ENCODE measurements at places on chromosomes 16 and 17. TPM values are rescaled to one million over a fixed set of nuclear protein-coding genes. Genes with fewer than 3 reads are reported as not detected.

DNA sequence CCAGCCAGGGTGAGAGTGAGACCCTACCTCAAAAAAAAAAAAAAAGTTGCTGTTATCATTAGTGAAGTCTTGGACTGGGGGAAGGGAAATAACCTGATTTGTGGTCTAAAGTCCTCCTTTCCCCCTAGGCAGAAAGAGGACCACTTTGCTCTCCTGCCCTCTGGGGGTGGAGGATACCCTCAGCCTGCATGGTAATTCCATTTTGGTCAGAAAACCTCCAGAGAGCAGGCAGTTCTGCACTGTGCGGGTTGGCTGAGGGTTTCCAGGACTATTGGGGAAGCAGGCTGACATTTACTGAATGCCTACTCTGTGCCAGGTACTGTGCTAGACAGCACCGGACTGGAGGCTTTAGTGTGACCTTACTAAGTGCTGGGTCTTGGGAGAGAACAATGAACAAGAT lies 2.6 kb downstream of the ADAP2 start:
- no peak for DNase-seq

DNA sequence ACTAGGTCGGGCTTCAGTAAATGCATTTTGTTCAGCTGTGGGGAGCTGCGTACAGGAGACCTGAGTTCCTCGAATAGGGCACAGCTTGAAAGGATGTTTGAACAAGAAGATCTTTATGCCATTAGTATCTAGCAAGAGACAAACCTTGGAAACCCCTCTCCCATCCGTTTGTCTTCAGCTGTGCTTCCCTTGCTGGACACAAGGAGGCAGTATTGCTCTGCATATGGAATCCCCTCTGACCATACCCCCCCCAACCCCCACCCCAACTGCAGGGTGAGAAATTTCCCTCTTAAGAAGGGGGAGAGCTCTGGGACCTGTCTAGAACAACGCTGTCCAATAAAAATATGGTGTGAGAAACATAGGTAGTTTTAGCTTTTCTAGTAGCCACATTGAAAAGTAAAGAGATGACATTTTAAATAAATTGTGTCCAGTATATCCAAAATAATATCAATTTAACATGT lies 1.6 kb downstream of the MRM1 start:
- peak; percentile 63 for DNase-seq

- DNase-seq, result no peak
Measured at GRCh38 chr17:42725143-42725542, 19.7 kb downstream of the EZH1 start.

- DNase-seq, result peak; percentile 37
Measured at GRCh38 chr16:67326472-67327309, at the start of the genes KCTD19 and LRRC36. TSS of gene KCTD19 (minus strand) at chr16:67326741. CDS start at chr16:67326707, 34 bp downstream. TSS of gene LRRC36 (plus strand) at chr16:67326815. CDS start at chr16:67326863, 48 bp downstream.

DNA sequence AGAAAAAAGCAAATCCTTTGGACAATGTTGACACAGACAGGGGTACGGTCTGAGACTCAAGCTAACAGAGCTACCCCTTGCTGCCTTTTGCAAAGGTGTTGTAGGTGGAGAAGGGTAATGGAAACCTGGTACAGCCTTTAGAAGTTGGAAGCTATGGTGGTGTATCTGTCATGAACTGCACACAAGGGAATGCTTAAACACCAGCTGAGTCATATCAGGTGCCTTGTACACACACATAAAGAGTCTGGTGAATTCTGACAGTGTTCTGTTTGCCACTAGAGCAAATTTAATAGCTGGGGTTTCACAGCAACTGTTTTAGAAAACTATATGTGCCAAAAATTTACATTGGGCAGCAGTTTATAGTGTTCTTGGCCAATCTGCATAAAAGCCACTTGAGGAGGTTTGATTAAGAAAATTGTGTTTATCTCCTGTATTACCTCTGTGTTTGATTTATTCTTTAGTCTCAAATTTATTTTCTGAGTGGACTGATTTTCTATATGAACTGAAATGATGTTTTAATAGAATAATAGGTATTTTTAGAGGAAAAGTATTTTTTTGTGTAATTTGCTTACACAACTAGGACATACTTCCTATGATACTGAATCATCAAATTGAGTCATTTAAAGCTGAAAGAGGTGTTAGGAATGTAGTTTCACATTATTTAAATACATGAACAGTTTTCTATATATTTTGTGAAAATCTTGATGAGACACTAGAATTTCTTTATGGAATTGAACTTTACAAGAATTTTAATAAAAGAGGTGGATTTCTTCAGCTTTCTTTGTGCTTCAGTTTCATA lies 136.9 kb downstream of the MAP2K6 start:
- DNase-seq, result peak; percentile 21

Gene ZNF768
- total RNA-seq, result 22.0 TPM

DNA sequence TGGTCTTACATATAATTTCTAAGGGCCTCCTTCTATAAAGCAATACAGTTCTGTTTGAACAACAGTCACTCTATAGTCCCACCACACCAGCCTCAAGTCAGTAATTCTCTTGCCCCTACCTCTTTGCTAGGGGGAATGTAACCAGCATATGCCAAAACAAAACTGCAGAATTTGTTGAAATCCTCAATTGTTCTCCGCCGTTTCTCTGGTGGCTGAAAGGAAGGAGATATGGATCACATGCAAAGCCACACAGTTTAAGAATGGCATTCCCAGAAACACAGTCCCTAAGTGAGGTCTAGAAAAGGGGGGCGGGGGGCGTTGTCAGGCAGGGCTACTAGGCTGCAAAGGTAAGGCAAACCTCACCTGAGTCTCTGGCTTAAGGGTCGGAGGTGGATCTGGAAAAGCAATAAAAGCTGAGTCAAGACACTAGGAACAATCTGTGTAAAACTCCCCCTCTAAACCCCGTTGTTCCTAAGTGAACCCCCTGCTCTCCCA lies 1.9 kb downstream of the PHF23 start:
- no peak for DNase-seq

DNA sequence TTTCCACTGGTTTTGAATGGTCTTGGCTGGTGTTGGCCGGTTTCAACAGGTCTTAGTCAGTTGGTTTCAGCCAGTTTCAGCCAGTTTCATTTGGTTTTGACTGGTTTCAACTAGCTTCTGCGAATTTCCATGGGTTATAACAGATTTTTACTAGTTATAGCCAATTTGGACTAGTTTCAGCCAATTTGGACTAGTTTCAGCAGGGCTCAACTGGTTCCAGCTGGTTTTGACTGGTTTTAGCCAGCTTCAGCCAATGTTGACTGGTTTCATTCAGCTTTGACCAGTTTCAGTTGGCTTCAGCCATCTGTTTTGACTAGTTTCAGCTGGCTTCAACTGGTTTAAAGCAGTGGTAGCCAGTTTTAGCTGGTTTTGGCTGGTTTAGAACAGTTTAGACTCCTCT lies 432.6 kb downstream of the UTP18 start:
- no peak for DNase-seq

Gene PCYT2
- 70.8 TPM for total RNA-seq

GRCh38 chr16:5867250-5867649 lies 769.7 kb upstream of the EEF2KMT start:
- no peak for DNase-seq

- DNase-seq, result no peak
Measured at GRCh38 chr17:82053556-82054263, 2.0 kb downstream of the GPS1 start.

DNA sequence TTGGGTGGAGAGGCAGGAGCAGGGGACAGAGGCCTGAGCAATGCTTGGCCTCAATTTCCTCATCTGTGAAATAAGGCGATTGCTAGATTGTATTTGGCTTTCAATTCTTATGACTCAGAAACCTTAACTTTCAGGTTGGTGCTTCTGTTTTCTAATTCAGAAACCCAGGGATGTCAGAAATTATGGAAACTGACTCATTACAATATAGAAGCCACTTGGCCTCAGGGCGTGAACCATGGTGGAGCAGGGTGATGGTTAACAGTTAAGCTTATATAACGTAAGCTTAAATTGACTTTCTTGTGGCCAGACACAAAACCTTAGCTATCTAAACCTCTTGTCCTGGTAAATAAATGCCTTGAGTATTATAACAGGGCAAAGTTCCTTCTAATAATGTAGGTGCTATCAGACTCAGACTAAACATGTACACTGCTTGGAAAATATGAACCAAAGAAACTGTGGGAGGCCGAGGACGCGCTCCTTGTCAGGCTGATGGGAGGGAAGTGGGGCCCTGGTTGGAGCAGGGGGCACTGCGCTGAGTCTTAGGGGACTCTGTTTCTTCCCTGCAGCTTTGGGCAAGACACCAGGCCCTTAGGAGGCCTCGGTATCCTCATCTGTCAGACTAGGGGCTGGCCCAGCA lies 17.1 kb upstream of the SREBF1 start:
- DNase-seq, result no peak

Gene PFN1
- 784 TPM for total RNA-seq

Gene ITPRIPL2
- total RNA-seq, result 40.3 TPM

DNA sequence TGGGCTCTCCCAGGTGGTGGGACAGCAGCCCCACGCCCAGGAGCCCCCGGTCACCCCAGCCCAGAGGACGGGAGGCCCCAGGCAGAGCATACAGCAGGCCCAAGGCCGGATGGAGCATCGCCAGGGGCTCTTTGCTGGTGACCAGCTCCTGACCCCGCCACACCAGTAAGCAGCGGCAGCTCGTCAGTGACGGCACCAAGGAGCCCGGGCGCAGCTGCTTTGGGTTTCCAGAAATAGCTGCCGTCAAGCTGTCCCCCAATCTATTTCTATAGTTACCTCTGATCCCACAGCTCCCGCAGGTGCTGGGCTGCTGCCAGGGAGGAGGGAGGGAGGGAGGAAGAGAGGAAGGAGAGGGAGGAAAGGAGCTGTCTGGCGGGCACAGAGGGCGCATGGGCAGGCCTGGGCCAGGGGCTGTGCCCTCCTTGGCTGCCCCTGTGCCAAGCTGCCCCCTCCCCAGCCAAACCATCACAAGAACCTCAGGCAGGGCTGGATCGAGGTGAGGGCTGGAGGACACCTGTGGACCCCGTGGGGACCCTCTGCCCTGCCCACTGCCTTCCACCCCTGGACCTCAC lies 10.8 kb upstream of the RASD1 start:
- no peak for DNase-seq

Gene ARHGAP23
- 53.8 TPM for total RNA-seq

Gene HASPIN
- total RNA-seq, result 5.5 TPM

- no peak for DNase-seq
Measured at GRCh38 chr17:70181376-70181775, 12.0 kb downstream of the KCNJ2 start.

Gene GCGR
- total RNA-seq, result not detected

GRCh38 chr17:80843741-80844156 lies 147.9 kb upstream of the CHMP6 start:
- DNase-seq, result no peak

Gene EFNB3
- 0.43 TPM for total RNA-seq

DNA sequence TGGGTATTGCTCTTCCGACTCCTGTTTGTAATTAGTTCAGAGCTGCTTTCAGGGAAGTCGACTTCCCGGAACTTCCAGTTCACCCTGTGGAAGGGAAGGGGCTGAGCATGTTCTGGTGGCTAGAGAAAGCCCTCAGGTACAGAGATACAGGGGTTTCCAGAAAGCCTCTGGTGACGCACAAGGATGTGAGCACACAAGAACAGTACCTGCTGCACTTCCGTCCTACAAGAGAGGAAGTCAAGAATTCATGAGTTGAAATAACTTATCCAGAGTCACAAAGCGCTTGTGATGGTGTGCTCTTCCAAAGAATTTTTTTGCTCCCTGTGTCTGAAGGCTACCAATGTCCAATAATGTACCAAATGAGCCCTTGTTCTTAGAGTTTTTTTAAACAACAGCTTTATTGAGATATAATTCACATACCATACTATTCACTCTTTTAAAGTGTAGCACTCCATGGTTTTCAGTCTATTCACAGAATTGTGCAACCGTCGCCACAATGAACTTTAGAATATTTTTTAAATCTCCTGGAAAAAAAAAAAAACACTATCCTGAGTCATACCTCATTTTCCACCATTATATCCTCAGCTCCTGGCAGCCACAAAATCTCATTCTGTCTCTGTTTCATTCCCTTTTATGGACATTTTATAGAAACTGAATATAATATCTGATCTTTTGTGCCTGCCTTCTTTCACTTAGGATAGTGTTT lies 327.6 kb downstream of the CDH13 start:
- peak; percentile 39 for DNase-seq

DNA sequence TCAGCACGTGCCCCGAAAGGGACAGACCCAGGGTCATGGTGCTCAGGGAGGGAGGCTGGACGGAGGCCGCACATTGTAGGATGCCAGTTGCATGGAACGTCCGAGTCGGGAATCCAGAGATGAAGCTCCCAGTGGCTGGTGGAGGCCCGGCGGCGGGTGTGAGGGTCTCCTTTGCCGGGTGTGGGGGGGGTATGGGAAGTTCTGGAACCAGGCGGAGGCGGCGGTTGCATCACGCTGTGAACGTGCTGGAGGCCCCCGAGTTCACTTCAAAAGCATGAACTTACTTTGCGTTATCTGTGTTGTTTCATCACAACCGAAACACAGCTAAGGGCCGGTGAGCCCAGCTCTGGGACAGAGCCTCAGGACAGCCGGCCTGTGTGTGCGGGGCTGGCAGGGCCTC lies 73.4 kb upstream of the GNG13 start:
- DNase-seq, result no peak
